ENCODE measurements at places on chromosomes 7 and 10. TPM values are rescaled to one million over a fixed set of nuclear protein-coding genes. Genes with fewer than 3 reads are reported as not detected.

DNA sequence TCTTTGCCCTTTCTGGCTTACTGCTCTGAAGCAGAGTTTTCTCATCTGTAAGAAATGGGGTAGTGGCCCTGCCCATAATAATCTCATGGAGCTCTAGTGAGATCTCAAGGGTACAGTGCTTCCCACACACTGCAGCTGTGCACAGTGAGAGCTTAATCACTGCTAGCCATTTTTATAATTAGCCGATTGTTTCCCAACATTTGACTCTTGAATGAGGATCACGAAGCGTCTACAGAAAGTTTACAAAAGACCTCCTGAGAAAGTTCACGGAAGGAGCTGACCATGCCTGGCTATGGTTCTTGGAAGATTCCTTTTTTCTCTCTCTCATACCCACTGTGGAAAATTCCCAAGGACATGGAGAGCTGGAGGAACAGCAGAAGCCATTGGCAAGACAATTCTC lies 70.4 kb downstream of the FAM171A1 start:
- DNase-seq, result no peak

- DNase-seq, result peak; percentile 2
Observed at GRCh38 chr7:97771576-97771975, 39.7 kb downstream of the TAC1 start.

- no peak for DNase-seq
Observed at GRCh38 chr7:111730476-111731300, 168.4 kb upstream of the IMMP2L start.

- no peak for DNase-seq
Observed at GRCh38 chr10:89022734-89023133, 32.1 kb downstream of the FAS start.

The NKX2-3 gene
- total RNA-seq, result 2.5 TPM

GRCh38 chr10:79454259-79454658 lies 8.8 kb upstream of the ZCCHC24 start:
- no peak for DNase-seq

DNA sequence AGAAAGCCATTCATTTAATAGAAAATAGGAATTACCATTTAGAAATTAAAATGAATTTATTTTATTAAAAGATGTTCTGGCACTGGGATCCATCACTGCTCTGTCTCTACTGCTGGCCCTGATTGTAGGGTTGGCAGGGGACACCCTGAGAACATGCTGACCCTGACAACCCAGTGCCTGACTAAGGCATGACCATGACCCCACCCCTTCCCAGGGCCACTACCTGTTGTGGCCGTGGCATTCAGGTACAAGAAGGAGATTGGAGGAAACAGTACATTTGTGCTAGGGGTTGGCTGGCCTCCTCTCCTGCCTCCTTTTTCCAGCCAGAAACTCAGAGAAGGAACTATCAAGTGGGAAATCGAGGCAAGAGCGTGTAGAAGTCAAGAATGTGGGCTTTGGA lies 197.0 kb upstream of the ZMIZ1 start:
- no peak for DNase-seq

DNA sequence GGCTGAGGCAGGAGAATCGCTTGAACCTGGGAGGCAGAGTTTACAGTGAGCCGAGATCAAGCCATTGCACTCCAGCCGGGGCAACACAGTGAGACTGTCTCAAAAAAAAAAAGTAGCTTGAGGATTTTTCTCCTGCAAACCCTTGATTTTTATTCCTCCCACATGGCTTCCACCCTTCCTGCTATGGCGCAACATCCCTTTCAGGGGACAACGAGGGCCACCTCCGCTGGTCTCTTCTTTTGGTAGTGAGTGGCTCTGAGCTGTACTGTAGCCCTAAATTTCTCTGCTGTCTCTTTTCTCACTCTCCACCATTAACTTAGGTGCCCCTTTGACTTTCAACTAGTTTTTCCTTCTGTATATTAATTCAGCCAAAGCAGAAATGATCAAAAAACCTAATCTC lies 113.4 kb downstream of the HIPK2 start:
- DNase-seq, result no peak

The CYP2C8 gene
- not detected for total RNA-seq

DNA sequence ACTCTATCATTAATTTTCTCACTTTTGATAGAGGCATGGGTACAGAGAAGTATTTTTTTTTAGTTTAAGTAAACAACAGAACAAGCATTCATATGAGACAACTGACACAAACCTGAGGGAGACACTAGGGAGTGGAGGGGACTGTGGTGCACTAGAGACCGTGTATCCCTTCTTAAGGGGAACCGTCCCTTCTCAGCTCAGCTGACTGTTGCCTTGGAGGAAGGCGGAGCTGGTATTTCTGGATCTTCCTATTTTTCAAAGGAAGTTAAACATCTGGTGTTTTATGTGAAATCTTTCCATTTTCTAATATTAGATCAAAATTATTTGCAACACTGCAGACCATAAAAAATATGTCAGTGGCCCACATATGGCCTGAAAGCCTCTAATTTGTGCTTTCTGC lies 113.6 kb upstream of the MACROH2A2 start:
- no peak for DNase-seq

The TMEM26 gene
- not detected for total RNA-seq

The LRRD1 gene
- total RNA-seq, result not detected

Data from Caki2 (cell line).